COLO829 (cell line): ENCODE measurements at places on chromosomes 12 and 14.

GRCh38 chr12:25025260-25025659 is 76.4 kb upstream of the BCAT1 start:
- no peak for DNase-seq

DNA sequence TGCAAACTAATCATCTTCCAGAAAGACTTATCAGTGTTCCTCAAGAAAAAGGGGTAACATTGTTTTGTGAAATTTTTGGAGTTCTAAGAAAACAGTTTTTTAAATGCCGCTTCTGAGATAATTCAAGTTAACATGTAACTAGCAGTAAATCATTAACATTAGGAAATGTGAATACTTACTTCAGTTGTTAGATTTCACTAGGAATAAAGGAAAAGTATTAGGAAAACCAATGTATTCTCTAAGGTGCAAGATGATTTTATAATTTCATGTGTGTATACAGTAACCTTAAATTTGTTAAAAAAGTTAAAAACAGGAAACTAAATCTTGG is 36.8 kb downstream of the PAPOLA start:
- DNase-seq, result no peak

GRCh38 chr12:28611115-28611435 is 420.8 kb downstream of the CCDC91 start:
- peak; percentile 74 for DNase-seq

DNA sequence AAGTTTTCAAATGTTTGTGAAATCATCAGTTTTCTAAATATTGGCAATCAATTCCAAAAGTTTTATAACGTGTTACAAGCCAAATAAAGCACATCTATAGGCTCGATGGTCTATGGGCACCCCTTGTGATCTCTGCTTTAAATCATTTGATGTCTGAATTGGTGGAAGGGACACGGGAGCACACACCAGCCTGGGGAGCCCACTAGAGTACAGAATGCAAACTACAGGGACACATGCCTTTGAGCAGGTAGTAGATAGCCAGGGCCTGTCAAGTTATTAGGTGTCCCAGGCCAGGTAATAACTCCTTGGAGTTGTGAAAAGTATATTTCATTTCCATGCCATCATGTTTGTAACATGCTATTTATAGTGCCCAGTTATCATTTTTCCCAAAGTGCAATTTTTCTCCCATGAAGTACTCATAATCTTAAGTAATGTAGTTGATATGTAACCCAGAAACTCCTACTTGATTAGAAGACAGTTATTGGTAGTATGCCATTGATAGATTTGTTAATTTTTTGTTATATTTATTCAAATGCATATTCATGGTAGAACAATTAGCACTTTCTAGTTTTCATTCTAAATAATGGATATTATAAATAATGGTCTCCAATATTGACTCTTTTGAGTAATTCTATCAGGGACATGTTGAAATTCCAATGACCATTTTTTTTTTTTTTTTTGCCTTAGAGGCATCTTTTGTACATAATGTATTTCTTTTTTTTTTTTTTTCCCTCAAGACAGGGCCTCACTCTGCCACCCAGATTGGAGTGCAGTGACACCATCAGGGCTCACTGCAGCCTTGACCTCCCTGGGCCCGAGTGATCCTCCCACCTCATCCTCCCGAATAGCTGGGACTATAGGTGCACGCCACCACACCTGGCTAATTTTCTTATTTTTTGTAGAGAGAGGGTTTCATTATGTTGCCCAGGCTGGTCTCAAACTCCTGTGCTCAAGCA is 96.9 kb upstream of the FGD4 start:
- DNase-seq, result peak; percentile 22

DNA sequence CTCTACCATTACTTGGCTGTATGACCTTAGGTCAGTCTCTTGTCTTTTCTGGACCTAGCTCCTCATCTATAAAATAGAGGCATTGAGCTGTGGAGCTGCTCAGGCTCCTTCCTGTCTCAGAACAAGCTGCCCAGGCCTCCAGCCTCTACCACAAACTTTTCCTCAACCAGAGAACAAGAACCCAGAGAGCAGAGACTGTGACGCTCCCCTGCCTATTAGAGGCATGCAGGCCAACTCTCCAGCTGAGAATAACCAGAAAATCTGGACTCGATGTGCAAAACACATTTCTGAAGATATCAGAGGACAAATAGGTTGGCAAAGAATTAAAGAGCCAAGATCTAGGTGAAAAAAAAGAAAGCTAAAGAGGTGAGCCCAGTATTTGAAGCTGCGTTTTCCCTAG is 17.8 kb upstream of the PNMA1 start:
- DNase-seq, result no peak

GRCh38 chr14:67892466-67893100 is 73.0 kb downstream of the RAD51B start:
- no peak for DNase-seq

DNA sequence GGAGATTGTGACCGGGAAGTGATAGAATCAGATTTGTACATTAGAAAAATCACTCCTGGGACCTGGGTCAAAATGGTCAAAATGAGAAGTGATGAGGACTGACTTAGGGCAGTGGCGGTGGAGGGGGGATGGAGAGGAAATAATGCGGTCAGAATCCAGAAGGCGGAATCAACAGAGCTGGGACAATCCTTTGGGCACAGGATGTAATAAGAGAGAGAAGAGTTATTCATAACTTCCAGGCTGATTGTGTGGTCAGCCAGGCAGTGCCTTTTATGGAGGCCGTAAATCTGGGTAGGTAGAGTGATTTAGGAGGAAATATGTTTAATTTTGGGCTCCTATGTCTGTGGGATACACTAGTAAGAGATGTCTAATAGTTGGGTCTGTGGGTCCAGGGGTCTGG is 21.6 kb downstream of the FBXL14 start:
- DNase-seq, result no peak

DNA sequence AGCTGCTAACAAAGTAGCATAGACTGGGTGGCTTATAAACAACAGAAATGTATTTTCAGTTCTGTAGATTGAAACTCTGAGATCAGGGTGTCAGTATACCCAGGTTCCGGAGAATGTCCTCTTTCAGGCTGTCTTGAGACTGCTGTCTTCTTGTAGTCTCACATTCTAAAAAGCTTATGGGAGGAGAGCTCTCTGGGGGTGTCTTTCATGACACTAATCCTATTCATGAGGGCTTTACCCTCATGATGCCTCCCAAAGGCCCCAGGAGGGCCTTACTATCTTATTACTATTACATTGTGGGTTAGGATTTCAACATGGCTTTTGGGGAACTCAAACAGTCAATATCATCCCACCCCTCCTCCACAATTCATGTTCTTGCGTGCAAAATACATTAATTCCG is 94.3 kb downstream of the AEBP2 start:
- DNase-seq, result no peak

DNA sequence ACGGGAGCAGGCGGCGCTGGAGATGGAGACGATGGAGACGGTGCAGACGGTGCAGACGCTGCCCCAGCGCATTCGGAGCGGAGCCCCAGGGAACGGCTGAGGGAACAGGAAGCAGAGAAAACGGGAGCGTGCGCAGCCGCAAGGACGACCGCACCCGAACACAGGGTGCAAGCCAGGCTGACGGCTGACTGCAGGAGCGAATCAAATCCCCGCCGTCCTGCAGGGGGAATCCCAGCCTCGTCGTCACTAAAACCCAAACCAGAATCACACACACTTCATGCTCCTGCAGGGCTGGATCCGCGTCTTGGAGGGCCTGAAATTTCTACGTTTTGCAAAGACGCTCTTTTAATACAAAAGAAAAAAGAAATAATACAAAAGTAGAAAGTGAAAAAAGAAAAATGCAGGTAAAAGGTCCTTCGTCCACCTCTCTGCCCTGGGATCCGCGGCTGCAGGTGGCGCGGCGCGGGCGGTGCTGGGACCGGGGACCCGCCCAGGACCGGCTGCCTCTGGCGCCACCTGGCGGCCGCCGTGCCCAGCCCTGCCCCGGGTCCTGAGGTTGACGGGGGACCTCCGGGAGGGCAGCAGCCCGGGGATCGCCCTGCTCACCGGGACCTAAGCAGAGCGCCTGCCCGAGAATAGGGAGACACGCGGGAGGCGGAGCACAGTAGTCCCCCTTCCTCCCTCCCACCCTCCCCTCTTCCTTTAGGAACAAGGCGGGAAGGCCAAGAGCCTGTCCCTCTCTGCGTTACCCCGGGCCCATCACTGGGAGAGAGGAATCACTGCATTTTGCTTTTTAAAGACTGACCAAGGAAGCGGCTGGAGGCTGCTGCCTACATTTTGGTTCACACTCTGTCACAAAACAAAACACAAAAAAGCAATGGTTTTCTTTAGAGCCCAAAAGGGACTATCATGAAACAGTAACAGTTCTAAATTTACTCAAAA is 20.1 kb downstream of the STX2 start:
- peak; percentile 16 for DNase-seq

DNA sequence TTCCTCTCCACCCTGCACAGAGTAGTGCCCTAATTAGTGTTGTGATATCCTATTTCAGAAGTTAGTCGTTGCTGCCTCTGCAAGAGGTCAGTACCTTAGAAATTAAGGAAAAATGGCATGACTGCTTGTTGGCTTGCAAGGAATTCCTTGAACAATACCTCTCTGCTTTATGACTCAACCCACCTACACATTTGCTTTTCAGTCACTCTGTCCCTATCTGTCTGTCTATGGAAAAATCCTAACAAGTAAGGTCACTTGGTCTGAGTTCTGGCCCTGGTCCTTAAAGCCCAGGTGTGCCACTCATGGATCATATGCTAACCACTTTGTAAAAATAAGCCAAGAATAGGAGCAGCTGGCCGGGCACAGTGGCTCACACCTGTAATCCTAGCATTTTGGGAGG is 116.4 kb upstream of the ATF1 start:
- DNase-seq, result peak; percentile 64

- no peak for DNase-seq
Measured at GRCh38 chr12:4217091-4217490, 56.5 kb upstream of the CCND2 start.

DNA sequence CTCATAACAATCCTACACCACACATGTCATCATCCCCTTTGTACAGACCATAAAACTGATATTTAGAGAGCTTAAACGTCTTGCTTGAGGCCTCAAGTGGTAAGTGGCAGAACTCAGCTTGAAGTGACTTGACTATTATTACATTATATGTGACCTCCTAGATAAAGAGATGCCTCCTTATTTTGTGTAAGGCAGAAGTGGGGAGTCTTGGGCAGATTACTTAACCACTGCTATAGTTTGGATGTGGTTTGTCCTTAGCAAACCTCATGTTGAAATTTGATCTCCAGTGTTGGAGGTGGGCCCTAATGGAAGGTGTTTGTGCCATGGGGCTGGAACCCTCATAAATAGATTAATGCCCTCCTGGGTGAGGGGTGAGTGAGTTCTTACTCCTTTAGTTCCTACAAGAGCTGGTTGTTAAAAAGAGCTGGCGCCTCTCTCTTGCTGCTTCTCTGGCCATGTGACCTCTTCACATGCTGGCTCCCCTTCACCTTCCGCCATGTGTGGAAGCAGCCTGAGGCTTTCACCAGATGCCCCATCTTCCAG is 37.4 kb downstream of the RCOR1 start:
- no peak for DNase-seq

DNA sequence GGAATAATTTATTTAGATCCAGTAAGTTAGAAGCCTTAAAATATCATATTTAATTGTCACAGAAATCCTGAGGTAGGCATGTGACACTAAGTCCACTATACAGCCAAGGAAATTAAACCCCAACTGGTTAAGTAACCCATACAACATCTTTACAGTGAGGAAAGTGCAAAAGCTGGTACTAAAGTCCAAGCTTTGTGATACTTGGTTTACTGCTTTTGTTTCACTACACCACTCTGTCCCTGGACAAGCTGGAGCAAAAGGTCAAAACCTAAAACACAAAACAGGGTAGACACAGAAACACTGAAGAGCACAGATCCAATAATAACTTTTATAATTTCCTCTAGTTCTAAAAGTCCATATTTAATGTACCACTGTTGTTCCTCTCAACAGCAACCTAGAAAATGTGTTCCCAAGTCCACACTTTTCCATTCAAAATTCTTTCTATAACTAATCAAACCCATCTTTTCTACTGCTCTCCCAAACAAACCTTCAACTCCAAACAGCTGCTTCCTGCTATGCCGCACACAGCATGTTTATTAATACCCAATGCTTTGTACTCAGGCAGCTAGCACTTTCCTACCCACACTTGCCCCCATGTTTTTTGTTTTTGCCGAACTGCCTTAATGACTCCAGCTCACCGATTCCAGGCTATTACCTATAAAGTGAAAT is 90.9 kb downstream of the MED13L start:
- no peak for DNase-seq

- DNase-seq, result no peak
Measured at GRCh38 chr12:795305-795704, 42.9 kb downstream of the WNK1 start.

GRCh38 chr12:64170024-64170423 is 52.1 kb downstream of the KICS2 start:
- no peak for DNase-seq

DNA sequence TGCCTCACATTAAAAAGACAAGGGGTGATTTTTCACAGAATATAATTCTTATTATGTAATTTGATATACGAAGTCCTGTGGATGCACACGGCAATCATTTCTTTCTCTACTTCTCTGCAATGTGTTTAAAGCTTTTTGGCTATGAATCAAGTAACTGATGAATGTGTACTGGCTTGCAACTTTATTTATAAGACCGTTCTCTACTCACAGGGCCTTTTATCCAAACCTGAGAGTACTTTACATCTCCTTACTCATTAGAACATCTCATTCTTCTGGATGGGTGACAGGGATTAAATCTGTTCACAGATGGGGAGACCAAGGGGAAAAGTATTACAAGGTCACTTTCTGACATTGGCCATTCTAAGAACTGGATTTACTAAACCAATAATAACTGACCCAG is 215.8 kb upstream of the DIO2 start:
- DNase-seq, result no peak

GRCh38 chr14:99244367-99244901 is 27.6 kb downstream of the BCL11B start:
- no peak for DNase-seq

GRCh38 chr12:37541356-37541755 is 775.2 kb upstream of the ALG10B start:
- no peak for DNase-seq

- no peak for DNase-seq
Measured at GRCh38 chr14:85597701-85598100, 67.8 kb downstream of the FLRT2 start.

- DNase-seq, result no peak
Measured at GRCh38 chr14:50871228-50871627, 625 bp upstream of the ABHD12B start.

DNA sequence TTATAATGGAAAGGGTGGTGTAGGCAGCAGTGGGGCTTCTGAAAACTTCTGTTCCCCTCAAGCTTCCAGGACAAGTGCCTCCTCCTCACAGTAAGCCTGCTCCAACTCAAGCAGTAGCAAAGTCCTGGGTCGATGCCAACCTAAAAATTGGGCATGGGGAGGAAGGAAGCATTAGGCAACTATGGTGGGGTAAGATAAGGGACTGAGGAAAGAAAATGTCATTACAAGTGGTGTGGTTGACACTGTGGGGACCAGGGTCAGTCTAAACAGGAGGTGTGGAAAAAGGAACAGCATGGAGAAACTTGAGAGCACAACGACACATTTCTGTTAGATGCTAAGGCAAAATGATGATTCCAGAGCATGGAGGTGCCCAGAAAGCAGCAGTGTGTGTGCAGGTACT is 34.9 kb downstream of the WIF1 start:
- no peak for DNase-seq
